ENCODE measurements at places on chromosomes 13 and 19.

- peak; percentile 41 for DNase-seq
These were observed 21.8 kb downstream of the ZNF77 start for GRCh38 chr19:2922987-2923386.

DNA sequence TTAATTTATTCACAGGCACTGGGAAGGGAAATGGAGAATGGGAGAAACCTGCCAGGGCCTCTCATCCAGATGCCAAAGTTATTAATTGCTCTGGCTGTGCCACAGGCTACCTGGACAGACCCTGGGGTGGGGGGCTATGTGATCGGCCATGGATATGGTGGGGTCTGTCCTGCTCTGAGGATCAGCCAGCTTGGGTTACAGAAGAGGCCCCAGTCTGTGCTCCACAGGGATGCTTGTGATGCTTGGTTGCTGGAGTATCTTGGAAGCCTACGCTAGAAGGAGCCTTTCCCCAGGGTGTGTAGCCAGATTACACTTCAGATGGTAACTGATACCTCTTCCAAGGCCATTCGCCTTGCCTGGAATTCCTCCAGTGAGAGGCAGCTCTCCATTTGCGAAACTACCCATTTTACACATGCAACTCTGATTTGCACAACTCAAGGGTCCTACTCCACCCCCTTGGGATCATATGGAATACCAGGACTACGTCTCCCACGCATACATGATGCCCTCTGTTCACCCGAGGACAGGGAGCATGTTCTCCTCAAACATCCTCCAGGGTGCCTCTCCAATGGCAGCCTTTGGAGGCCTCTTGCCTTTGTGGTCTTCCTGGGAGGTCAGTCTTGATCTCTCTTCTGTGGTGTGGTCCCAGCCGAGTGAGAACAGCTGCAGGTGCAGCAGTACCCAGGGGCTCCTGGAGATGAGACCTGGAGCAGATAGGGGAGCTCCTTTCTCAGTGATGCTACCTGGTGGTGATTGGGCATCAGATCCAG is 186.6 kb upstream of the TSHZ3 start:
- DNase-seq, result no peak

DNA sequence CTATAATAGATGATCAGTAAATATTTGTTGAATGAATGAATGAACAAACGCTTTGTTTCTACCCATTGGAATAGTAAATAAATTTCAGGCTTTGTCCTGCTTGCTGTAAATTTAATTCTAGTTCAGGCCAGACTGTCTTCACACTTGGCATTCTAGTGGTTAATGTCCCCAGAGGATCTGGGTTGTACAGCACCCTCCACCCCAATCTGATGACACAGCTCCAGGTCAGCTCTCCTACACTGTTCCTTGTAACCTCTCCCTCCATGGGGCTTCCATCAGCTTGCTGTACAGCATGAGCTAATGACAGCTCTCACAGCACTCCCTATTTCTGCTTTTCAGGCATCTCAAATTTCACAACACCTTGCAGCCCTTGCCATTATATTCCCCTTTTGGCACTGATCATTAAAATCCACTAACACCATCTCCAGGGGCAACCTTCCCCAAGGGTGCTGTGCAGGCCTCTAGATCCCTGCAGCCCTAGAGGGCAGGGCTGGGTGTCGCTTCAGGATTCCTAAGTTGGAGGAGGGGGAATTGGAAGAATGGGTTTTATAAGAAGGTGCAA is 12.7 kb upstream of the KL start:
- DNase-seq, result no peak

DNA sequence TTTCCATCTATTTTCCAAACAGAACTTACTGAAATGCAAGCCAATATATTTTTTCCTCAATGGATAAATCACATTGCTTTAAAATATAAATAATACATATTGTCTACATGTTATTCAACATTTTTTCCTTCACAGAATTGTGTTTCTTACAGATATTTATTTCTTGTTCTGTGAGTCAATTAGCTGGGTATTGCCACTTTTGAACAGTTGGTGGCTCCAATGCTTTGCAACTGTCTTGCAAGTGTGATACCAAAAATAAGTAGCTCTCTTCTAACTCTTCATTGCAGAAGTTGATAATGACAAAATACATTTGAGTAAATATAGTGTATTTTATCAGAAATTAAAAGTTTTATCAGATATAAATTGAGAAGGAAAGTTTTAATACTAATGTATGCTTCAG is 17.1 kb upstream of the GPC5 start:
- no peak for DNase-seq

GRCh38 chr19:35797663-35798062 is 15.0 kb downstream of the PRODH2 start:
- no peak for DNase-seq

DNA sequence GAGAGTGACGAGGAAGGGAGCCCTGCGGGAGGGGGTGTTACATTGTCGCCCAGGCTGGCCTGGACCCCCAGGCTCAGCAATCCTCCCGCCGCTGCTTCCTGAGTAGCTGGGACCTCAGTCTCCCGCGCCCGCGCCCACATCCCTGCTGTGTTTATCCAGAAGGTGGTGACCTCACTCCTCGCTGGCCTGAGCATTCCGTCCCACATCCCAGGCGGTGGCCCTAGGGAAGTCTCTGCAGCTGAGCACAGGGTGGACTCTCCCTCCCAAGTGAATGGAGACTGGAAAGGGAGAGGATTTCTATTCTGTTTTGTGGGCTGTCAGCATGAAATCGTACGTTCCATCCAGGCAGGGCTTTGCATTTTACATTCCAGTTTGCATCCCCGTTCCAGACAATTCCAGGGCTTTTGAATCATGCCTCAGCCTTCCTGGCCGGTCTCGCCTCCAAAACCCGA is 401 bp upstream of the ZNF765 start:
- peak; percentile 75 for DNase-seq

GRCh38 chr19:46609511-46610412 is 8.6 kb downstream of the CALM3 start:
- DNase-seq, result no peak

- peak; percentile 52 for DNase-seq
These were observed 7.2 kb upstream of the SAE1 start for GRCh38 chr19:47123406-47123805.

- peak; percentile 41 for DNase-seq
These were observed 6.6 kb downstream of the EPS8L1 start for GRCh38 chr19:55082020-55082851.

GRCh38 chr19:49972841-49973240 is 11.9 kb upstream of the SIGLEC11 start:
- DNase-seq, result no peak

GRCh38 chr13:51761643-51762350 is 42.2 kb downstream of the DHRS12 start:
- DNase-seq, result peak; percentile 67

DNA sequence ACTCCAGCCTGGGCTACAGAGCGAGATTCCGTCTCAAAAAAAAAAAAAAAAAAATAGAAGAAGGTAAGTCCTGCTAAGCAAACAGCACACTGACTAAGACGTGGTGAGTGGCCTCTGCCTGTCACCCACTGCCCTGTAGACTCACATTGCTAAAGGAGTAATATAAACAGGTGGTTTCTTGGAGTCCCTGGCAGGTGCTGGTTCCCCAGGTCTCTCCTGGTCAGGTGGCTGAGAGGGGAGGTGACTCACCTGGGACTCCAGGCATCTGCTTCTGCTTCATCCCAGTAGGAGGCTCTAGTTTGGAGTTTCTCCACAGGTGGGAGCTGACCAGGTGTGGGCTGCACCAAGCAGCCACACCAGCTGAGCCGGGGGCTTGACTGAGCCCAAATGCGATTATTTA is at the start of gene OR10H1:
Gene OR10H1 (minus strand): TSS at position 359 of the 400 bp plus-strand sequence. CDS start 7,627 bp downstream, outside the sequence.
- DNase-seq, result no peak

DNA sequence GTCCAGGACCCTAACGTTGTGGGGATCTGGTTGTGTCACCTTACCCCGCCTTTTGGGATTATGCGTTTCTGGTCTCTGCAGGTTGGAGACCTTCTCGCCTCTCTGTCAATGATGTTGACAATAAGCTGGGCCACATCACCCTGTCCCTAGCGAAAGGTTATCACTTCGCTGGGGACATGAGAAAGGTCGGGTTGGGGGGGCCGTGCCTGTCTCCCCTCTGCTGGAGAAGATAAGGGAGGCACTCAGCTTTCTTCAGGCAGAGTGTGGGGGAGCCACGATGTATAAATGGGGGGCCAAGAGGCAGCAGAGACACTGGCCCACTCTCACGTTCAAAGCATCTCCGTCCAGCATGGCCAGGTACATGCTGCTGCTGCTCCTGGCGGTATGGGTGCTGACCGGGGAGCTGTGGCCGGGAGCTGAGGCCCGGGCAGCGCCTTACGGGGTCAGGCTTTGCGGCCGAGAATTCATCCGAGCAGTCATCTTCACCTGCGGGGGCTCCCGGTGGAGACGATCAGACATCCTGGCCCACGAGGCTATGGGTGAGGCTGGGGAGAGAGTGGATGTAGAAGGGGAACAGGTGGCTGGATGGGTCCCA is at the start of gene RLN3:
Gene RLN3 (plus strand): TSS at position 293 of the 595 bp plus-strand sequence. CDS start 57 bp downstream, at position 350.
- DNase-seq, result no peak

GRCh38 chr19:41918653-41919244 is 9.5 kb downstream of the ERFL start:
- DNase-seq, result no peak
